T-helper 9 cell (primary cell): ENCODE measurements at places on chromosomes 11 and 22.

- no peak for DNase-seq
These were observed at the start of gene MAP6 for GRCh38 chr11:75668451-75669297. Gene MAP6, minus strand, starts transcription at chr11:75669038. Its CDS starts 669 bp downstream, at chr11:75668369.

DNA sequence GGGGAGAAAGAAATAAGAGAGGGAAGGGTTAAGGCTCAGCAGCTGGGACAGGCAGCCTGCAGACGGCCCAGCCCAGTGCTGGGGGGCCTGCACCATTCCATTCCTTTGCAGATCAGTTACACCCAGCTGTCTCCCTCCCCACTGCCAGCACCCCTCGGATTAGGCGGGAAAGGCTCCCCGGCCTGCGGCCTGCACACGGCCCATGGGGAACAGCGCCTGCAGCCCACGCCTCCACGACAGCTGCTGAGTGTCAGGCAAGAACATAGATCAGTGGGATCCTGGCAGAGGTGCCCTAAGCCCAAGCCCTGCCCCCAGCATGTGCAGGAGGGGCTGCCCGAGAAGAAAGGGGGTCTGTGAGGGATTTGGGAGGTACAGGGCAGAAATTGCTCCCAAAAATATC is 65.8 kb upstream of the MYOD1 start:
- no peak for DNase-seq

GRCh38 chr22:29766632-29767170 is at the start of gene ZMAT5:
Gene ZMAT5, minus strand, starts transcription at chr22:29767007. Its CDS starts 18,463 bp downstream, at chr22:29748544.
- peak; percentile 86 for DNase-seq

DNA sequence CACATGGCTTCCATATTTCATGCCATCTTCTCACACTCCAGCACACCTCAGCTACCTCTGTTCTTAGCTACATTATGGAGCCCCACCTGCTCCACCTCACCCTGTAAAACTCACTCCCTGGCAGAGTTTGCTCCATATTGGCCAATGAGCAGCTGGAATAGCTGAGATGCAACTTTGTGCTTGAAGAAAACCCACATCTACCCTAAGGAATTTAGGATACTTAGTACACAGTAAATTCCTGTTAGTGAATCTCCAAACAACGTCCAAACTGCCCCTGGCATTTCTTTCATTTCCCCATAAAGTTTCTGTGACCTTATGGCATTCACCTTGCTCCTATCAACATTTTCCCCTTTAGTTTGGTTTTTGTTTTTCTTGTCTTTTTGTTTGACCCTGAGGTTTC is 2.2 kb upstream of the VWCE start:
- DNase-seq: no peak

GRCh38 chr22:45769569-45770210 is 98.1 kb downstream of the ATXN10 start:
- no peak for DNase-seq
